Suprapubic skin (tissue), 4 donors: ENCODE measurements at places on chromosomes 5 and 9.
A peak's percentile ranks its signal among the peaks of the same experiment; 100 is the strongest.

- H3K4me3 ChIP-seq = no peak overlapping the region
- no peaks in the 10 kb centered on the region for H3K36me3 ChIP-seq
- no peak overlapping the region for H3K27ac ChIP-seq
- DNase-seq = no peak
Measured at GRCh38 chr5:90279091-90279490, 130.5 kb downstream of the CETN3 start.

GRCh38 chr9:92739346-92739970 is 25.2 kb downstream of the BICD2 start:
- no peaks in the 10 kb centered on the region for H3K36me3 ChIP-seq
- no peaks in the 10 kb centered on the region for H3K27me3 ChIP-seq
- peak; percentile 69 for DNase-seq
- peak overlapping the region; percentile 82 for H3K27ac ChIP-seq
- H3K4me3 ChIP-seq = no peak overlapping the region
- H3K4me1 ChIP-seq = peaks cover 80% of the 10 kb centered on the region

- no peak overlapping the region for H3K27ac ChIP-seq
- H3K4me1 ChIP-seq = no peaks in the 10 kb centered on the region
- H3K36me3 ChIP-seq = no peaks in the 10 kb centered on the region
- H3K4me3 ChIP-seq = no peak overlapping the region
Measured at GRCh38 chr5:159891371-159891770, 24.9 kb upstream of the ADRA1B start.

DNA sequence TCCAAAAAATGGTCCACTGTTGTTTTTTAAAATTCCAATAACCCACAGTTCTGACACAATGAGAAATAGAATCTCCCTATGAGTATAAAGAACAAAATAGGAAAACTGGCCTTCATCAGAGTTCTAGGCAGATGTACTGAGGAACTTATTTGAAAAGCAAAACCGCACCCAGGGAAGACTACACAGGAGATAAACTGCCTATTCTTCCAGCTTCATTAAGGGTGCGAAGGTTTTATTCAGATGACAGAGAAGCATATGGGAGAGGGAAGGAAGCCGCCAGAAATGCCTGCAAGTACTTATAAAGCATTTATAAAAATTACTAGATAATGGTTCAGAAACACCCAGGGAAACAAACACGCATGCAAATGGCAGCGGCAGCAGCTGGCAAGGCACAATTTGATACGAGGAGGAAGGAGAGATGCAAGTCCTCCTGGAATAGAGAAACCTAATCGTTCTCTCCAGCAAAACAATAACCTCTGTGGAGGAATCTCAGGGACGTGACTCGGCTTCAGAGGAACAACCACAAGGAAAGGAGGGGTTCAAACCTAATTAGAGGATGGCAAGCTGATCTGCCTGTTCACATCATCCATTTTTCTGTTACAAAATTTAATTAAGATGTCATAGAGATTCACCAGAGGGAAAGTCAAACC is 9.0 kb downstream of the TTLL11 start:
- no peak overlapping the region for H3K27ac ChIP-seq
- no peaks in the 10 kb centered on the region for H3K36me3 ChIP-seq
- H3K27me3 ChIP-seq = no peaks in the 10 kb centered on the region

- no peaks in the 10 kb centered on the region for H3K27me3 ChIP-seq
- H3K4me1 ChIP-seq = peaks cover 29% of the 10 kb centered on the region
- no peaks in the 10 kb centered on the region for H3K36me3 ChIP-seq
Measured at GRCh38 chr9:91033797-91034196, 232.2 kb downstream of the SYK start.
